Head of caudate nucleus (tissue), 42 donors: ENCODE measurements at places on chromosomes 7 and 10.
A peak's percentile ranks its signal among the peaks of the same experiment; 100 is the strongest.

- DNase-seq = no peak
These were observed 331.3 kb downstream of the PCDH15 start for GRCh38 chr10:54469587-54470323.

DNA sequence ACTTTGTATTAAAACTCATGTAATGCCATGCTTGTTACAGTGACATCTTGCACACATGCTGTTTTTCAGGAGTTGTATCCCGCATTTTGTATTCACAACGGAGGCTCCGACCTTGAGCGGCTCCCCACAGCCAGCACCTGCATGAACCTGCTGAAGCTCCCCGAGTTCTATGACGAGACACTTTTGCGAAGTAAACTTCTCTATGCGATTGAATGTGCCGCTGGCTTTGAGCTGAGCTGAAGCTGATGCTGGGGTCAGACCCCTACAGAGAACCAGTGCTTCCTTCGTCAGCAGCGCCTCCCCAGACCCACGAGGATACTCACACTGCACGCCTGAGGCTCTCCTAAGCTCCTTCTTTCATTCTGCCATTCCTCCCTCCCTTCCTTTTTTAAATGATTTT is 69.3 kb upstream of the DNAJB6 start:
- DNase-seq = no peak

GRCh38 chr7:139374246-139374645 is 14.6 kb downstream of the LUC7L2 start:
- no peak for DNase-seq

DNA sequence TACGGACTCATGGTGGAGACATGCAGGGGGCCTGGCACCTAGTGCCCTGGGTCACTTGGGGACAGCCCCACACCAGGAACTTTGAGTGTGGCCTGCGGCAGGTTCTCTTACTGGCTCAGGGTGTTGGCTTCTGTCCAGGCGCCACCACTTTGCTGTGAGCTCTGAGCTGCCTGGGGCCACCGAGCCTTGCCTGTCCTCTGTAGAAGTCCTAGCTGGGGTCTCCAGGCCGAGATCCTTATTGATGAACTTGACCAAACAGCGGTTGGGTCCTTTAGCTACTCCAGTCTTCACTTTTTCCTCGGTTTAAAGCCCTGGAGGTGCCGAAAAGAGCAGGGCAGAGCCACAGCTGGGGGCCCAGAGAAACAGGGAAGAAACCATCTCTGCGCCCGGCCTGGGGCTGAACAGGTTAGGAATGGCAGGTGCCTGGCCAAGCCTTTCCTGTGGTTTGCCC is 41.3 kb downstream of the ZNF467 start:
- no peak for DNase-seq

GRCh38 chr10:53748319-53748718 is 975.7 kb upstream of the MBL2 start:
- no peak for DNase-seq

DNA sequence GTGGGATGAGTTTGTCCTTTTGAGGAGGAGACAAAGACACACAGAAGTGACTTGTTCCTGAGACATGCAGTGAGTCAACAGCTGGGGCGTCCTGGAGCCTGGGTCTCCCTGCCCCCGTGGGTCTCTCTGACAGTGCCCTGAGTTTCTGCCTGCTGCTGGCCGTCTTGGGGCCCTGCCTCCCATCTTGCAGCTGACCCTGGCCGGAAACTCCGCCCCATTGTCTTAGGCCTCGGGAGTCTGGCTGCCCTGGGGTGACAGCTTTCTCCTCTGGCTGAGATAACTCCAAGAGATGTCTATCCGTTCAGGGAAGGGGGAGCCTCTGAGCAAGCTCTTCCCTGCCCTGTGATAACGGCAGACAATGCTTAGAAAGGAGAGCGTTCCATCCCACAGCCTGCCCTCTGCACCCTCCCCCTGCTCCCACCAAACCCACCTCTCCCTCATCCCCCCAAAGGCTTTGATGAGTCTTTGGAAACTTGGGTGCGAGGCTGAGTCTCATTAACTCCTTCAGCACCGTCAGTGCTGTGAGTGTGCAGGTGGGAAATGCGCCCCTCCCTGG is 69.5 kb upstream of the PODXL start:
- no peak for DNase-seq

- no peak for DNase-seq
These were observed 14.1 kb downstream of the USP54 start for GRCh38 chr10:73576890-73577591.

DNA sequence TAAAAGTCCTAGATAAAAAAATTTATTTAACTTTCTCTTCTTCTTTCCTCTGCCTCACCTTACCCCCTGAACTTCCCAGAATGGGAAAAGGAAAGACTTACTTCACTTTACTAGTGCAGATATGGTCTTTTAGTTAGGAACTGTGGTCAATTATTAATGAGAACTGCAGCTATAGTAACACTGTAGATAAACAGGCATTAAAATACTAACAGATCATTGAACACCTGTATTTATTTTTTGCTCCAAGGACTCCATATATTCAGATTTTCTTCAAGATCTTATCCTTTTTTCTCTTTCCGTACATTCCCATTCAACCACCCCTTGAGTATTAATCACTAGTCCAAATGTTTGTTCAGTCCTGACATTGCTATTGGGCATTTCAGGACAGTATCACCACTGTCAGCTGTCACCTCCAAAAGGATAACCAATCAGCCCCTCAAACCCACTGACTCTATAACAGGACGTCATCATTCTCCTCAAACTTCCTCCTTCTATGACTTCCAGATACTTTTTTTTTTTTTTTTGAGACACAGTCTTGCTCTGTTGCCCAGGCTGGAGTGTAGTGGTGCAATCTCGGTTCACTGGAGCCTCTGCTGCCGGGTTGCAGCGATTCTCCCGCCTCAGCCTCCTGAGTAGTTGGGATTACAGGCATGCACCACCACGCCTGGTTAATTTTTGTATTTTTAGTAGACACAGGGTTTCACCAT is 4.2 kb downstream of the CPVL start:
- no peak for DNase-seq

- DNase-seq = no peak
These were observed 141.5 kb downstream of the LRRN3 start for GRCh38 chr7:111232249-111233084.

GRCh38 chr10:19194866-19195265 is 146.3 kb downstream of the MALRD1 start:
- DNase-seq = no peak

- DNase-seq = no peak
These were observed 1023.6 kb downstream of the XPNPEP1 start for GRCh38 chr10:108899670-108900069.

DNA sequence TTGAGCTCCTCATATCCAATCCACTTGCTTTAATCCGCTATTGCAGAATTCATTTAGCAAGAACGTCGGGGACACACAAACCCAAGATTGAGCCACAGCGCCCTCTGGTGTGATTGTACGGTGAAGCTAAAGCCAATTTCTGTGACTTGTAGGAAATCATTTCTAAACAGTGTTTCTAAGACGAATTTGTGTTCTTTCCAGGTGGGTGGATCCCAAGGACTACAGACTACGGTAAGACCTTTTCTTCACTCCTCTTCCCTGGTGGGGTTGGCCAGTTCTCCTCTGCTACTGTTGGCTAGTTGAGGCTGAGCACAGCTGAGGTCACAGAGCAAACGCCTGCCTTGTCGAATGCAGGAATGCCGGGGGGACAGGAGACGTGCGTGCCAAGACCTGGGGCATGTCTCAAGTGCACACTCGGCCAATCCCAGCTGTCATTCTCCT is 5.2 kb downstream of the DMBT1 start:
- peak; percentile 88 for DNase-seq

DNA sequence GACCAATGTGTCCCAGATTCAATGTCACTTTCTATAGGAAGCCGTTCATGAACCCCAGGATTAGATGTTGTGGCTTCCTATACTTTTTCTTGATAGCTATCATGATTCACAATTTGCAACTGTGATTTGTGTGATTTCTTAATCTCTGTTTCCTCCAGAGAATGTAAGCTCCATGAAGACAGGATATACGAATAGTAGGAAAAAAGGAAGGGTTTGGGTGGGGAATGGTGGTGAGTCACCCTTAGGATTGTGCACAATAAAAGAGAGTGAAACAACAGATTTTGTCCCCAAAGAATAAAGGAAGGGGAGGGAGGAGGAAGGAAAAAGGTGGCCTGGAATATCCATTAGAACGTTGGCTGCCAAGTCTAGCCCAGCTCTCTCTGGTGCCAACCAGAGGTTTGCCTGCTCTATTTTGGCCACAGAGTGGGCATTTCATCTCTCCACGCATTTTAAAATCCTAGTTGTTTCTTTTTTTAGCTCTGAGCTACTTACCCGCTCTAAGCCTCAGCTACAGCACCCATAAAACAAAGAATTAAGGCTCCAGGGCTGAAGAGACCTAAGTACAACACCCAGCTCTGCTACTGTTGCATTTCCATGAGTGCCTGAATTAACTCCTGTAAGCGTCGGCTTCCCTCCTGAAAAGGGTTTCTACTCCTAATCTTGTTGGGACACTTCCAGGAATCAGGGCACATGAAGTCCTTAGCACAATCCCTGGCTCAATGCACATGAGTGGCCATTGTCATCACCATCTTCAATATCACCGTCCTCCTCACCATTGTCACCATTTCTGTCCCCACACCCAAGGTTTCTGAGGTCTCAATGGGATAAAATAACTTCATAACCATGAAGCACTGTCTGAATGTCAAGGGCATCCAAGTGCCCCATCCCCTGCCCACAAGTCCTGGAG is 3.5 kb downstream of the HK1 start:
- DNase-seq = no peak

- no peak for DNase-seq
These were observed 252.1 kb downstream of the DOCK4 start for GRCh38 chr7:111954056-111954455.

- DNase-seq = no peak
These were observed 5.6 kb upstream of the MUC3A start for GRCh38 chr7:100943693-100944092.

GRCh38 chr7:18558503-18558902 is 63.0 kb downstream of the HDAC9 start:
- no peak for DNase-seq

DNA sequence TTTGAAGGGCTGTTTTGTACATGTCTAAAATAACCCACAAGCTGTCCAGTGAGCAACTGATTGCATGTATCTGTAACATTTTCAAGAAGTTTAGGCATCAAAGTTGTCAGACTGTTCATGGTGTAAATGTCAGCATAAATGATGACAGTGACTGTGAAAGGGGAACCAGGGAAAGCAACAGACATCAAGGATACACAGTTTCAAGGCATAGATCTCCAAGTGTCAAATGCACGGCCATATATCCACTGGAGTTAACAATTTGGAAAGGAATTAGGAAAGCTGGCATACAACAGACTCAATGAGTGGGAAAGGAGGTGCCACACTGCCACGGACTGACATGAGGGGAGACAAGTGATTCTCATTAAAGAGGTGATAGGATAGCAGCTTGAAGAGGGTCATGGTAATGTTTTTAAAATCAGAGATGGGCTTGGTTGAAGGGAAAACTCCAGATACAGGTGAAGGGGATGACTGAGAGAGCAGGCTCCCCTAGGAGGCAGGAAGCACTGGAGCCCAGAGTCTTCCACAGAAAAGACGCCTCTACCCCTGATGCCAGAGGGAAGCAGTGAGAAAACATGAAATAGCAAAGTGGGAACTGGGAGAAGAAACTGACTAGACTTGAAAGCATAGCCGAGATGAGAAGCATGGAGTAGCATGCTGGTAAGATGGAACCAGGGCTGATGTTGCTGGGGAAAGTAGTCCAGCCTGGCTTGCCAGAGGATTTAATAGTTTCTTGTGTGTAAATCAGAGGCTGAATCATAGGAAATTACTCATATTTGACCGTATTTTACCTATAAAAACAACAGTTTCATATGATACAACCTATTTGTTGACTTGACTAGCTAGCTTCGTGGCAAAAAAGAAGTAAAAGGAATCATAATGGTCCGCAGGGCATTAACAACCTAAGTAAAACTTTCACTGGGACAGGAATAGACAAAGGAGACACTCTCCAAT is 18.6 kb downstream of the NSMCE4A start:
- DNase-seq = no peak

GRCh38 chr10:11294831-11295450 is 277.3 kb downstream of the CELF2 start:
- no peak for DNase-seq

DNA sequence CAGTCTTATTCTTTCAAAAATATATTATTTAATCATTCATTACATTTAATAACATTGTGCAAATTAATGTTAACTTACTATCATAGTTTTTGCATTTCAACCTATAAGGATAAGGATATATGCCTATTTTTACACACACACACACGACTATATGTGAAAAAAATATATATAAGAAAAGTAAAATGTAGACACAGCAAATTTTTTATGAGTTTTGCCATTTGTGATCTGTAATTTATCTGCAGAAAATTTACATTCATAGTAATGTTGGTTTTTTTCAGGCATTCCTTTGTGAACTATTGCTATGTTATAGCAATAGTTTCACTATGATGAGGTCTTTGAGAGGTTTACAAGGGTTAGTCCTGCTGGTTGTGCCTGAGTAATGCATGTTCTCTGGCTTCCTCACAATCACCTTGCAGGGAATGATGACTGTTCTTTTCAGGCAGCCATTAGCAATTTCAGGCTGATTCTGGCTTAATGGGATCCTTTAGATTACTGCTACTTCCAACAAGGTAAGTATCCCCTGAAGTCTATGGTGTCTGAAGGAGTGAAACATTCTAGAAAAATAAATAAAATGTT is 183.7 kb upstream of the CDK1 start:
- no peak for DNase-seq

GRCh38 chr10:103916876-103917275 is 1.1 kb downstream of the STN1 start:
- no peak for DNase-seq

DNA sequence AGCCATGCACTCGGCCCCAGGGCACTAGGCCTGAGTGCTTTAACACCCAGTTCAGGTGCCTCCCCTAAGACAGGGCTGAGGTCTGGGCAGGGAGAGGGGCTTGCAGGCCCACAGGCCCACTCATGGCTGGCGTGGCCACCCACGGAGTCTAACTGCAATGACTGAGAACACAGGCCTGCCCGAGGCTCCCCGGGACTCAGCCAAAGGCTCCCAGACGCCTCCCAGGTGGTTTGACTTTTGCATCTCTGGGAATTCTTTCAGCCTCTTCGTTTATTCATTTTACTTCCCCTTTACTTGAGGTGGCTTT is 37.3 kb downstream of the PTPRN2 start:
- no peak for DNase-seq

DNA sequence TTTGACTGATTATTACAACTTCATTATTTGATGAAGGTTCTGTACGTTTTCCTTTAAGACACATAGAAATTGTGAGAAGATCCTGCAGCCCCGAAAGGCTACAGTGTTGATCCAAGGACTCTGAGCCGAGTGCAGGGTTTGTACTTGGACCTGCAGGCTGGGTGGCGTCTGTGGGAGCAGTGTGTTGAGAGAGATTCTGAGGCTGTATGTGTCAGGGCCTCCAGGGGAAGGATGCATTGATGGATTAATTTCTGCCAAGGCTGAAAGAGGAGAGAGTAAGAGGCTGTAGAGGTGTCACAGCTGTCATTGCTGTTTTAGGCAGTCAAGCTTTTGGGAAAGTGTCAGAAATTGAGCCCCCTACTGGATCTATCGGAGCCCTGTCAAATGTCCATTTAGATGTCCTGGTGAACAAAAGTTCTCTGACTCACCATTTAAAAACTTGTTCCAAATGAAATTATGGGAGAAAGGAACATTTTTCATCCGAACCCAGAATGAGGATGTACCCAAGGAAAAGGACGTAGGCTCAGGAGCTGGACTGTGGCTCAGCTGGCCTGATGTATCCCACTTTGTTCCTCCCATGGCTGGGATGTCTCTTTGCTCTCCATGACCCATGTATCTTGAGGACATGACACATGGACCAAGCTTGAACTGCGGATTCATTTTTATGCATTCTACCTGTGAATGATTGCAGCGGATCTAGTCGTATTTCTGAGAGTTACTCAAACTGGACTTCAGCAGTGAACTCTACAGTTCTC is 102.2 kb downstream of the TCF7L2 start:
- DNase-seq = no peak
